ENCODE measurements at places on chromosomes 12 and 14. TPM values are rescaled to one million over a fixed set of nuclear protein-coding genes. Genes with fewer than 3 reads are reported as not detected.

RNF212B gene
- not detected for total RNA-seq

PROX2 gene
- total RNA-seq, result not detected

LAG3 gene
- 0.60 TPM for total RNA-seq

ADGRD1 gene
- 17.2 TPM for total RNA-seq

SLC5A8 gene
- 1.9 TPM for total RNA-seq

KLRF1 gene
- 1.1 TPM for total RNA-seq

LYZ gene
- total RNA-seq, result 104 TPM

SYNDIG1L gene
- total RNA-seq, result 0.60 TPM

AQP6 gene
- 1.9 TPM for total RNA-seq

MAX gene
- total RNA-seq, result 55.3 TPM

LTBP2 gene
- 49.8 TPM for total RNA-seq
